ENCODE measurements at places on chromosomes 2 and 18.

DNA sequence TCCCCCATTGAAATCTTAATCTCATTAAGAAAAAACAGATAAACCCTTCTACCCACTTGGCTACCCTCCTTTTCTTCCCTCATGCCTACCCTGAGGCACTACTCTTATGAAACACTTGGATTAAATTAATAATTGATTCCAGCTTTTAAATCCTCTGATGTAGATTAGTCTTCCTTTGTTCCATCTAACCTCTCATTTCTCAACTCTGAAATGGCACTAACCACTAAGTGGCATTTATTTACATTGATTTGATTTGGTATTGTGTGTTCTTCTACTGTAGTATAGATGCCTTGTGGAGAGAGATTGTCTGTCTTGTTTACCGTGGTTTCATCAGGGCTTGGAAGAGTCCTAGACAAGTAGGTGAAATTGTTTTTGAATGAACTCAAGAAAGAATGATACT, 26.7 kb downstream of the ITGA4 start:
- DNase-seq, result no peak

DNA sequence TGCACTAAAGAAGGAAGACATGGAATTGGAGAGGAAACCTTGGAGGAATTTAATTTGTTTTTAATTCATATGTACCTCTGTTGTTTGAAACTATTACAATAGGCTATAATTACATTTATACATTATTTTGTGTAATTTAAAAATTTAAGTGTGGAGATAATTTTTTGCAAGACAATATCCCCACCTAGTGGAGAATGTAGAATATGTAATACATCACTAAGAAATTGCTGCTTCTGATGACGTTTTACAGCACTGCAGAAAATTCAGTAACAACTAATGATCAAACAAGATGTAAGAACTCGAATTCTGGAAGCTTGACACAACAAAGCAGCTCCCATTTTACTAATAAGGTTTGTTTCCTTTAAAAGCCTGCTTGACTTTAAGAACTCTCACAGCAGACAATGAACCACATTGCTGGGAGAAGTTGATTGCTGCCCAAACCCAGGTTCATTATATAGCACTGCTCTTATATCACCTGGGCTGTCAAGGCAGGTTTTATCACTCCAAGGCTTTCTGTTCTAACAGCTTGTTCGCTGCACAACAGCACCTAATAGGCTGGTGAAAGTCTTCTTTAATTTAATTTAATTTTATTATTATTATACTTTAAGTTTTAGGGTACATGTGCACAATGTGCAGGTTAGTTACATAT, 53.4 kb downstream of the THADA start:
- DNase-seq, result no peak

DNA sequence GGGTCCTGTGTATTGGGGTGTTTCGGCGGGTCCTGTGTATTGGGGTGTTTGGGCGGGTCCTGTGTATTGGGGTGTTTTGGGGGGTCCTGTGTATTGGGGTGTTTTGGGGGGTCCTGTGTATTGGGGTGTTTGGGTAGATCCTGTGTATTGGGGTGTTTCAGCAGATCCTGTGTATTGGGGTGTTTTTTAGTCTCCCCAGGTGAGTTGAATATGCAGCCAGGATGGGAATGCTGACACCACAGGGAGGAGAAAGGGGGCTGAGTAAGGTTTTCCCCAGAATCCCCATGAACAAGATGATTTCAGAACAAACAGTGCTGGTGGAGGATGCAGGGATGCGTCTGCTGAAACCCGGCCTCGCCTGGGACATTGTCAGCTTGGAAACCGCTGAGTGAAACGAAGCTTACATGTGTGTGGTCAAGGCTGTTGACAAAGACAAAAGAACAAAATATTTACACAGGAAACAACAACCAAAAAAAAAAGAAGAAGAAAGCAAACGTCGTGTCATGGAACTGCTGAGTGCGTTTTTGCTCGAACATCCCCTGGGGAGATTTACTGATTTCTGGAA, 88.5 kb upstream of the ODC1 start:
- DNase-seq, result no peak

DNA sequence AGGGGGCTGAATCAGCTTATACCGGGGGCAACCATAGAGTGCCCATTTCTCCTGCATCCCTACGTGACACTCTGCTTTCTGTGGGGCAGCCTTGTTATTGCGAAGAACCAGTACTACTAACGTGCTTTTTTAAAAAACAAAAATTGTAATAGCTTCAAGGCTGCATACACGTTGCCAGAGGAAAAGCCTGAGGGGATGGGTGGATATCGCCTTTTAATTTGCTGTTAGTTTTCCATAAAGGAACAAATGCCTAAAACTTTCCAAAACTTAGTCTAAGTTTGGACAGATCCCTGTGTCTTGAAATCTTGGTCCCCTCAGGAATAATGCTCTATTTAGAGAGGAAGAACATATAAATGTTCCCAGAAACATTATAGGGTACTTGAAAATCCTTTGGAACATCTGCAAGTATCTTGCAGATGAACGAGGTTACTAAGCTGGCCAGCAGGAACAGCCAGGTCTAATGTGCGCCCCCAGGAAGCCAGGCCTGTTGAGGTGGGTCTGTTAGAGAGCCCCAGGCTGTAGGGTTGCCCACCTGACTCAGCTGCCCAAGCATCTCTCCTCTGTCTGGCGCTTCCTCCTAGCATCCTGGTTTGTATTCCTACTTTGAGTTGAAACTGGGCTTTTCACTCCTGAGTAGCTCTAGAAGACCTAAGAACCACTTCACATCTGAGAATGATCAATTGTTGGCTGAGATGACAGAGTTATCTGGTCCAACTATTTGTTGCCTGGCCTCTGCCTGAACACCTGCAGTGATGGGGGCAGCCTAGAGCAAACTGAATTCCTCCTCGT, 96.9 kb downstream of the TGOLN2 start:
- no peak for DNase-seq

GRCh38 chr2:206480161-206480560, 36.8 kb downstream of the ADAM23 start:
- no peak for DNase-seq

- no peak for DNase-seq
Measured at GRCh38 chr2:132677661-132678060, 7.7 kb upstream of the LYPD1 start.

GRCh38 chr18:30999887-31000628, 42.5 kb downstream of the DSC3 start:
- no peak for DNase-seq

DNA sequence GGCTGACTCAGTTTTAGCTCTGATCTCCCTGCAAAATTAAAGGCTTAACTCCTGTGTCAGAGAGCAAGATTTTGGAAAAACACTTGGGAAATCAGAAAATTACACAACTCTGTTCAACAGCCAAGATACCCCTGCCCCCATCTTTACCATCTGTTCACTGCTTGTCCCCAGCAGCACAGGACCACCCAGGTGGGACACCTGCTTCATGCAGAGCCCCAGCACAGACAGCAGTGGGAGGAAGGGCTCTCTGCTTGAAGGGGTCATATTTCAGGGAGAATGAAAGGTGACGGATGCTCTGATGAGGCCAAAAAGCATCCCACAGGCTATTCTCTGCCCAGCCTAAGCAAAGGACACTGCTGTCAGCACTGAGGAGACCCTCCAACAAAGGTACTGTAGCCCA, 584.6 kb upstream of the KLHL29 start:
- no peak for DNase-seq

GRCh38 chr2:85564144-85564563, 2.9 kb upstream of the GGCX start:
- DNase-seq, result no peak

GRCh38 chr2:134603966-134604365, 114.8 kb downstream of the TMEM163 start:
- DNase-seq, result no peak

DNA sequence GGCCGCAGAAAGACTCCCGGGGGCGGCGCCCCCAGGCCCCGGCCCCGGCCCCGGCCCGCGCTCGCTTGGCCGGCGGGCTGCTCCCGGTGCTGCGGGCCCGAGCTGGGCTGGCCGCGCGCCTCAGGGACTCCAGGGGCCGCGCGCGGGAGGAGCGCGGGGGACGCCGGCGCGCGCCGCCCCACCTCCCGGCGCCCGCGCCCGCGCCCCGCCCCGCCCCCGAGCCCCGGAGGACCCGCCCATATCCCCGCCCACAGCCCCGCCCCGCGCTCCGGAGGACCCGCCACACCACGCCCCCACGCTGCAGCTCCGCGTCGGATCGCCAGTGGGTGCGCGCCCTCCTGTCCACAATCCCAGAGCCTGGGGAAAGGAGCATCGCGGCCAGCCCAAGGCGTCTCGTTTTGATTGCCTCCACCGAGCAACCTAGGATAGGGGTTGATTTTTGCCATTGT, at the start of gene PARD6G:
Gene PARD6G (minus strand): TSS at position 122 of the 449 bp plus-strand sequence. CDS start 166 bp downstream, outside the sequence.
- DNase-seq, result no peak

DNA sequence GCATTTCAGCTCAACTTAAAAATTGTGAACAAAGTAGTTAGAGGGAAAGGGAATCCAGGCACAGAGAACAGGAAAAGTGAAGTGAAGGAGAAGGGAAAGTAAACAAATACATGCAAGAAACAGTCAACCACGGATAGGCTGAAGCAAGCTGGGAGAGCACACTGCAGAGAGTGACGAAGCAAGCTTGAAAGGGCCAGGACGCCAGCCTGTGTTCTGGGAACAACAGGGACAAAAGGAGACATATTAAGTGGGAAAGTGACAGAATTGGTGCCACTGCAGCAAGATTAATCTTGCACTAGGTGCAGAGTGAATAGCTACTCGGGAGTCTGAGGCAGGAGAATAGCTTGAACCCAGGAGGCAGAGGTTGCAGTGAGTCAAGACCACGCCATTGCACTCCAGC, 197.3 kb downstream of the SOX11 start:
- DNase-seq, result no peak

GRCh38 chr2:145845207-145845894, 1325.4 kb upstream of the ZEB2 start:
- no peak for DNase-seq

GRCh38 chr2:191797942-191798876, 48.7 kb downstream of the CAVIN2 start:
- DNase-seq, result no peak

DNA sequence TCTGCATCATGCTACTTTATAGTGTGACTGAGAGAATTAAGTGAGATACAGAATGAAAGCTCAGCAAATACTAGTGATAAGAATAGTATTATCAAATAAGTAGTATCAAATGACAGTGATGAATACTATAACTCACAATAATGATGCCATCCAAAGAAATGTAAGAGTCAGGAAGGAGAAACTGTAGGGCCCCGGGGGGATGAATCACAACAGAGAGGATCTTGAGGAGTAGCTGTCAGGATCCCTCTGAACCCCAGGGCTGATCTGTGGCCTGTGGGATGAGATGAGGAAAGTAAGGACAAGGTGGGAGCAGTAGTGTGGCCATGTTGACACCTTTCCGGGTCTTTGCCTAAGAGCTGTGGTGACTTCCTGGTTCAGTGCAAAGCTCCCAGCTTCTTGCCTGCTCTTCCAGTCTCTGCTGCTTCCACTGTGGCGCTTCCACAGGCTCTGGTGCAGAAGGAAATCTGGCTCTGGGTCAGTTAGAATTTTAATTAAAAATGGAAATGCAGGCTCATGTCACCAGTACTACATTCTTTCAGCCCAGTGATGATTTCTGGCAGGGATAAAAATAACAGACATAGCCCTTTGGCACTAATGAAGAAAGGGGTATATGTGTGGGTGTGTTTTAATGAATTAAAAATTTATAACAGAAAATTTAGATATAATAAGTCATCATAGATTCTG, 166.9 kb downstream of the MYO3B start:
- DNase-seq, result no peak
